ENCODE measurements at places on chromosomes 12 and 14.

DNA sequence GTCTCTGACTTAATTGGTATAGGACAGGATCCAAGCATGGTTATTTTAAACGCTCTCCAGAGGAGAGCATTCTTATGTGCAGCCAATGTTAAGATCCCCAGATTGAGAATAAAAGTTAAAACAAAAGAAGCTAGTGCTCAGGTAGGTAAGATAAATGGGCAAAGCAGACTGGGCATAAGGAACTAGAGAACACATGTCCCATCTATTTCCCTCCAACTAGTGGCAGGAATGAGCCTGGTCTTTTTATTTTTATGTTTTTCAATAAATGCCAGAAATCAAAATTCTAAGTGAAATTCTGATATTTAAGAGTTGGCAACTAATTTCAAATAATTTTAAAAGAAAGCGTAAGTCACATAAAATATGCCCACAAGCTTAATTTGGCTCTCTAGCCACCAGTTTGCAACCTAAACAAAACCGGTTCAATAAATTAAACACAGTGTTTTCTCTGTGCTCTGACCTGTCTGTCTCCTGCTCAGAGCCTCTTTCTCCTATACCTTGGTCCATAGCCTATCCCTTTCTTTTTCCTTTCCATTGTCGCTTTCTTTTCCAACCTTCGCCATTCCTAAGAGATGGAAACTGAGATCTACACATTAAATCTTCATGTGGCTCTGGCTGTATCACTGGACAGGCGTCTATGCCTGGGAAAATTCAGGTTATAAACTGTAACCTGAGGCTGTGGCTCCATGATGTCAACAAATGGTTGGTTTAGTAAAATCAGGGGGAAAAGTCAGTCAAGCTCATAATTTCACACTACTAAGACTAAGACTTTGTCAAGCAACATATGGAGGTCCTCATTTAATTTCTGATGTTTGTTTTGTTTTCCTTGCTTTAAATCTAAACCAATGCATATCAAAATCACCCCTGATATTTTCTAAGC is 5.5 kb downstream of the SLC38A1 start:
- DNase-seq, result no peak

DNA sequence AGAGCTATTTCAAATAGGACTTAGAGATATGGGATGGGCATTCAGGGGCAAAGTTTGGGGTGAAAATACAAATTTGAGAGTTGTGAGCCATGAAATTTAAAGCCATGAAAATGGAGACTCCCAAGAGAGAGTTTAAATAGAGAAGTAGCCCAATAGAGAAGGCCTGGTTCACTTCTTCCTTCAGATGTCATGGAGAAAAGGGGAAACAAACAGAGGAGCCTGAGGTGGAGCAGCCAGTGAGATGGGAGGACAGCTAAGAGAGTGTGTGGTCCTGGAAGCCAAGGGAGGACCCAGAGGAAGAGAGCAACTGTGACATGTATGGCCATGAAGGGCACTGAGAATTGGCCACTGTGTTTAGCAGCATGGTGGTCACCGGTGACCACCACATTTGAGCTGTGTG is 12.3 kb upstream of the DYNLL1 start:
- DNase-seq, result no peak

GRCh38 chr14:90489916-90490719 is 93.3 kb downstream of the CALM1 start:
- DNase-seq, result no peak

DNA sequence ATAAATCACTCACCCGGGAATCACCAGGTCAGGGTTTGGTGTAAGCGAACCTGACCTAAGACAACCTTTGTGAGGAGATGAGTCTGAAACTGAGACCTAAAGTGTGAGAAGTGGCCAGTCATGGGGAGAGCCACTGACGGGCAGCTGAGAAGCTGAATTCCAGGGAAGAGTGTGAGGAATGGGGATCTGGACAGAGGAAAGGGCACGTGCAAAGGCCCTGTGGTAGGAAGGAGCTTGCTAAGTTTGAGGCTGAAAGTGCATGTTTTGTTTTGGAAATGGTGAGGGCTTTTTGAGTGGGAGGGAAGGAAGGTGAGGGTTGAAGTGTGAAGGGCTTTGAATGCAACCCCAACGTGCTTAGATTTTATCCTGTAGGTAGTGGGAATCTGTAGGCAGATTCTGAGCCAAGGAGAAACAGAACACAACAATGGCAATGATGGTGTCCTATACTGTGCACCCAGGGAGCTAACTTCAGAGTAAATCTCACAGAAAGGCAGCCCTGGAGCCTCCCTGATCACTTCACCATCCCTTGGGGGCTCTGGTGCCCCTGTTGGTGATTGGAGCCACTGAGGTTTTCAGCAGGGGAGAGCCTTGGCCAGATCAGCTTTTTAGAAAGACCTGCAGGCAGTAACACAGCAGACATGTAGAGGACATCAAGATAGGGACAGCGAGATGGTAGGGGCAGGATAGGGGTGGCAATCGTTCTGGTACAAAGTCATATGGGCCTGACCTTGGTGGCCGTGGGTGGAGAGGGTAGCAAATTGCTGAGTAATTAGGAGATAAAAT is 37.5 kb upstream of the CHGA start:
- no peak for DNase-seq

GRCh38 chr12:68462803-68463202 is 130.6 kb upstream of the MDM1 start:
- DNase-seq, result no peak

GRCh38 chr12:50614167-50614759 is 109.5 kb downstream of the DIP2B start:
- no peak for DNase-seq

DNA sequence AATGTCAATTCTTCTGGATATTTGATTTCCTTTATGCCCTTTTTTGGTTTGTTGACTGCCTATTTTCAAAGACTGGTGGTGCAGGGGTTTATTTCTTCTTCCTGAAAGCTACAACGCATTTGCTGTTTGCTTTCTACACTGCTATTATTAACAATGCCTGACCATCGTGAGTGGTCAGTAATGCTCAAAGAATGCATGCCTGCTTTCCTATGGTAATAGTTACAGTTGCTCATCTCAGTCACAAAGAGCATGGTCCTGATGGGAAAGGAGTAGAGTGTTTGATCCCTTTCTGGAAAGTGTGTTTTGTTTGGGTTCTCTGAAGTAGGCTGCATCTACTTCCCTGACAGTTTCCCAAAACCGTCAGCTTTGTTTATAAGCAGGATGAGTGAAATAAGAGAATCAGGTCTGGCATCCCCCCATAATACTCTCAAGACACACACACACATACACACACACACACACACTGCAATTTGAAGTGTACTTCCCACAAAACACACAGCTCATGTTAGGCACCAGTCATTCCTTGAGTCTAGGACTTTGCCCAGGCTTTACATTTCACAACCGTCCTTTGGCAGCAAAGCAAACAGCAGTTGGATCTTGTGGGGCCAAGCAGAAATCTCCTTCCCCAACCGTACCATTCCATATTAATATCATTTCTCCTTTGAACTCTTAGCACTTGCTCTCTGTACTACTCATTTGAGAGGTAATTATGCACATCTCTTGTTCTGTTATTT is 56.6 kb downstream of the SUDS3 start:
- DNase-seq, result no peak

- DNase-seq, result no peak
These were observed 3.4 kb downstream of the PLEKHG3 start for GRCh38 chr14:64707661-64708060.

- no peak for DNase-seq
These were observed 62.3 kb downstream of the SINHCAF start for GRCh38 chr12:31263661-31264060.

DNA sequence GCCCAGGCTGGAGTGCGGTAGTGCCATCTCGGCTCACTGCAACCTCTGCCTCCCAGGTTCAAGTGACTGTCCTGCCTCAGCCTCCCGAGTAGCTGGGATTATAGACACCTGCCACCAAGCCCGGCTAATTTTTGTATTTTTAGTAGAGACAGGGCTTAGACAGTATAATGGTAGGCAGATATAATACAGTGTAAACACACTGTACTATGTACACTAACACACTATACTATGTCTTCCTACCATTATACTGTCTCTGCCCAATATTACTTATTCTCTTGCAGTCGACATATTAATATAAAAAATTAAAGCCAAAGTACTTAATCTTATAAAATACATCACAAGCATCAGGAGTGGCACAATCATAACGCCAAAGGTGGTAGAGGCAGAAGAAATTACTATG is 15.0 kb downstream of the DTD2 start:
- no peak for DNase-seq

- no peak for DNase-seq
These were observed 279.8 kb downstream of the DUSP6 start for GRCh38 chr12:89072294-89073026.

DNA sequence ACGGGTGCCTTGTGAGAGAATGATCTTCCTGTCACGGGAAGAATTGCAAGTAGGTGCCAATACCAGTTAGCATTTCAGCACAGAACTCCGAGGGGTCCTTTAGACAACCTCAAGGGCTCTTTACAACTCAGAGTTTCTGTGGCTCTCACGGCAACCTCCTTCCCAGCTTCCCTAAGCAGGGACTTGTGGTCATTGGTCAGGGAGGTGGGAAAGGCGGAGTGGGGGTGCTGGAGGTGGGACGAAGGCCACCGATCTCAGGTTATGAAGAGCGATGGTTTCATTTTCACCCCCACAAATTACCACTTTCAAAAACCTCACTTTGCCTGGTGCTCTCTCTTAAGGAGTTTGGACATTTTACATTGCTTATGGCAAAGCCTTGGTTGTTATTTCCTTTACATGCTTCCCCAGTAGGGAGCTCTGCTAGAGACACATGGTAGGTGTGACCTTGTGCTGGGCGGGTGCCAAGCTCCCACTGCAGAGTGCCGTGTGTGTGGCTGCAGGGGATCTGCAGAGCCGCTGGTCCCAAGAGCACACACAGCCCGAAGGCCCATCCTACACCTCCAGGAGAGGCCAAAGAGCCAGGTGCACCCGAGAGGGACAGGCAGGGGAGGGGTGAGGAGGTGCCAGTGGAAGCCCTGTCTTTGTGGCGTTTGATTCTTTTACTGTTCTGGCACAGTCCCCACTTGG is 21.4 kb downstream of the BCL2L14 start:
- no peak for DNase-seq

DNA sequence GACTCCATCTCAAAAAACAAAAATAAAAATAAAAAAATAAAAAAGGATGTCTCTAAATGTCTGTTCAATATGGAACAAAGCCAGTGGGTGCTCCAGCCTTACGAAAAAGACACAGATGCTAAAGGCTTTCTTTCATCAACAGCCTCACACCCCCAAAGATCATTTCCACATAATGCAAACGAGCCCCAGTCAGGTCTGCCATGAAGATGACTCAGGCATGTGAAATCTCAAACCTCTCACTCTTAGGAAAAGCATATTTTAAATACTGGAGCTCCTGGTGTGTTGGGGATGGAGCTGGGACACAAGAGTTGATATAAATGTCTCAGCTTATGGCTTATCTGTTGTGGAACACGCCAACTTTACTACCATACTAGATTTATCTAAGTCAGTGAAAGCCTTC is 49.9 kb upstream of the PLXNC1 start:
- no peak for DNase-seq

DNA sequence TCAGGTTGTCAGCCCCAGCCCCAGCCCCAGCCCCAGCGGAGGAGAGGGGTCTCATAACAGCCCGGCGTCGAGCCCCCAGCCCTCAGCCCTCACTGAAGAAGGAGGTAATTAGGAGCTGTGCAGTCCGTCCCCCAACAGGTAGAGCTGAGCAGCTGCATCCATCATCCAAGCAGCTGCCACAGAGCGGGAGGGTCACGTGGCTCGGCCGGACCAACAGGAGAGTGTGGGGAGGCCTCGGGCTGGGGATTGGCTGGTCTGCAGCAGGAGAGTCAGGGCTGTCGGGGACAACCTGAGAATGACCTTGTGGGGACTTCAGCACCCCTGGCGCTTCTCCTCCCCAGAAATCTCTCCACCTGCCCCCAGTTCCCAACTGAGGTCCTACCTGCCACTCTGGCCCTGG is 29.6 kb downstream of the SMUG1 start:
- DNase-seq, result no peak

DNA sequence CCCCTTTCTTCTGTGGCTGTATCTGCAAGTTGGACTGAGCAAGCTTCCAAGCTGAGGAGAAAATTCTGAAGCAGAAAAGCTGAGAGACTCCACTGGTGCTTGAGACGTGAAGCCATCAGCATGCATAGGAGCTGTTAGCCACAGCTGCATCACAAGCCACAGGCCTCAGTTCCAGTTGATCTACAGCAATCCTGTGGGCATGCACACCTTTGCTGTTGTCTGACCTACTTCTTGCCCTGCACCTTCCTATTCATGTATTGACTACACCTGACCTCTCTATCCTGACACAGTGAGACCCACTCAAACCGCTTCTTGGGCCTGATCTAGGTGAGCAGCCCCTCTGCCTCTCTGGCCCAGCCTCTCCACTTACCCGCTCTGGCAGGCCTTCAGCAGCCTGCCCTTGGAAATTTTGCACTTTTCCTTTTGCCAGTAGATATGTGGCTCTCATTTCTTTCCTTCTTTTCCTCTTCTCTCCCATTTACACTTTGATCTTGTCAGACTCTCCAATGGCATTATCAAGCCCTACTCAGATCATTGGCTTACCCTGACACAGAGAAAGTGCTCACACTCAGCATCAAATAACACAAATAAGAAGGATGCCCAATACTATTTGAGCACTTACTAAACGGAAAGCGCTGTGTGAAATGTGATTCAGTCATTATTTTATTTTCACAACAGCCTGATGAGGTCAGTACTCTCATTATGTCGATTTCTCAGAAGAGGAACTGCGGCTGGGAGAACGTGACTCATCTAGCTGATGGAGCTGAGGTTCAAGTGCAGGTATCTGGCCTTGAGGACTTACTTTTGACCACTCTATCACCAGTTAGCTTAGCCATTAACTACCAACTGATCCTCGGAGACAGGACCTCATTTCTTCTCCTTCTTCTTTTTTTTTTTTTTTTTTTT is 21.9 kb upstream of the PTGR2 start:
- DNase-seq, result no peak

GRCh38 chr12:62516927-62517326 is 50.3 kb downstream of the MON2 start:
- DNase-seq, result no peak

DNA sequence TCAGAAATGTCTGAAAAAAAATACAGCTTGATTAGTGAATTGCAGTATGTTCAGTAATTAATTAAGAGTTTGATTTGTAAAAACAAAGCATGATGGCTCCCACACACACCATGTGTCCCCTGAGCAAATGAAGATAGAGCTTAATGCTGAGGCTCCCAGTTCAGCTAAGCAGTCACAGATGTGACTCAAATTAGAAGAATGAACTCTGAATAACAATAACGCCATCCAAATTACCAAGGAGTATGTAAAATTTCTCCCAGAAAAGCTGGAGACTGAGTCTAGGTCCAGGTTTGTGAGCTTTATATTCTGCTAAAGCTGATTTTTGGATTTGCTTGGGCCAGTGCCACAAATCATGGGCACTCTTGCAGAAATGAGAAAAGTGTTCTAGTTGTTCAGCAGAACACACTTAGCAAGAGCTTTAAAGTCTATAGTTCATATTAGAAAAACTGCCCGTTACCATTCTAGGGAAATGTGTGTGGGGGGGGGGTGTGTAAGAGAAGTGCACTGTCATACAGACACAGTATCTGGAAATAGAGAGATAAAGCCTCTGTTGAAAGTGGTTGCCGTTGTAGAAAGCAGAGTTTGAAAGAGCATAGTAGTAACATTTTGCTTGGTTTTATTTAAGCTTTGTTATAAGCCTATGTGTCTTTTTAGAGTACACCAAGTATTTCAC is 253.1 kb downstream of the BCAT1 start:
- DNase-seq, result no peak

GRCh38 chr14:105502446-105503295 is 11.6 kb downstream of the TEDC1 start:
- no peak for DNase-seq

Measured in stimulated activated CD8-positive, alpha-beta memory T cell treated with anti-CD3 and anti-CD28 coated beads, Interleukin-2, amount 100 ng/mL, for 1 hour (primary cell).